Endothelial cell of umbilical vein (primary cell): ENCODE measurements at places on chromosomes 1 and 21.

- H3K27ac ChIP-seq, result no peak overlapping the region
- no peak overlapping the region for H3K4me3 ChIP-seq
- H3K4me1 ChIP-seq, result no peaks in the 10 kb centered on the region
- no peaks in the 10 kb centered on the region for H3K36me3 ChIP-seq
- no peaks in the 10 kb centered on the region for H3K27me3 ChIP-seq
Observed at GRCh38 chr1:172630868-172631267, 28.0 kb upstream of the FASLG start.

DNA sequence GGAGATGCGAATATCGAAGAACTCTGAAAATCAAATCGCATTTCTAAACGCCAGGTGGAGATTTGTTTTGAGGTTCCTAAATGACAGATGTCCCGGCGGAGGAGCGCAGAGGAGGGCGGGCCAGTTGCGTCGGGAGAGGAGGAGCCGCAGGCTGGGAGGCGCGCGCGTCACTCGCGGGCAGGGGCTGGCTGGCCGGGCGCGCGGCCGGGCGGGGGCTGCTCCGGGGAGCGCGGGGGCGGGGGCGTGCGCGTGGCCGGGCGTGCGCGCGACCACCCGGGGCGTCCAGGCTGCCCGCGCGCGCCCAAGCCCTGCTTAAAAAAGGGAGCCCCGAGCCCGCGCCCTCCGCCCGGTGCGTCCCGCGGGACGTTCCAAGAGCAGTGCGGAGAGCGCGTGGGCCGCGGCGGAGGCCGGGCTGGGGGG, 47.3 kb downstream of the H3-3A start:
- H3K4me3 ChIP-seq, result peak overlapping the region; percentile 63
- peak overlapping the region; percentile 61 for H3K27ac ChIP-seq
- H3K4me1 ChIP-seq, result peaks cover 13% of the 10 kb centered on the region
- H3K27me3 ChIP-seq, result no peaks in the 10 kb centered on the region
- DNase-seq, result peak; percentile 72
- H3K36me3 ChIP-seq, result no peaks in the 10 kb centered on the region

GRCh38 chr1:200973937-200974657, 49.4 kb downstream of the KIF21B start:
- H3K4me3 ChIP-seq, result no peak overlapping the region
- no peak for DNase-seq
- H3K36me3 ChIP-seq, result no peaks in the 10 kb centered on the region

DNA sequence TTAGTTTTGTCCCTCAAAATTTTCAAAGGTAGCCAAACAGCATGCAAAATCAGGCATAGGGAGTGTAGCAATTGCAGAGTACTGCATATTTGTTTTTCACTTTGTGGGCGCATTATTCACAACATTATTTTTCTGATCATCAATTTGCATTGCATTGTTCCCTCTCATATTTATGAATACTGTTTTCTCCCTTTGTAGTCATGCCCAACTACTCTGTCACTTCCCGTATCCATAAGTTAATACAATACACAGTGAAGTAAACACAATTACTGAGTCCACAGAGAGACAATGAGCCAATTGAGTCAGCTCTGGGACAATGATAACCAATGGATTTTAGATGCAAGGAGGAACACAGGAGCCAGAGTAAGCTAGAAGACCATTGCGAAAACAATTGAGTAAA, 944.0 kb upstream of the ADGRL4 start:
- H3K4me3 ChIP-seq, result no peak overlapping the region
- no peak for DNase-seq
- no peaks in the 10 kb centered on the region for H3K36me3 ChIP-seq
- no peaks in the 10 kb centered on the region for H3K4me1 ChIP-seq

- H3K4me1 ChIP-seq, result no peaks in the 10 kb centered on the region
- no peak overlapping the region for H3K27ac ChIP-seq
- H3K4me3 ChIP-seq, result no peak overlapping the region
- H3K27me3 ChIP-seq, result peaks cover 3% of the 10 kb centered on the region
Observed at GRCh38 chr21:42711667-42712066, 58.2 kb downstream of the PDE9A start.

DNA sequence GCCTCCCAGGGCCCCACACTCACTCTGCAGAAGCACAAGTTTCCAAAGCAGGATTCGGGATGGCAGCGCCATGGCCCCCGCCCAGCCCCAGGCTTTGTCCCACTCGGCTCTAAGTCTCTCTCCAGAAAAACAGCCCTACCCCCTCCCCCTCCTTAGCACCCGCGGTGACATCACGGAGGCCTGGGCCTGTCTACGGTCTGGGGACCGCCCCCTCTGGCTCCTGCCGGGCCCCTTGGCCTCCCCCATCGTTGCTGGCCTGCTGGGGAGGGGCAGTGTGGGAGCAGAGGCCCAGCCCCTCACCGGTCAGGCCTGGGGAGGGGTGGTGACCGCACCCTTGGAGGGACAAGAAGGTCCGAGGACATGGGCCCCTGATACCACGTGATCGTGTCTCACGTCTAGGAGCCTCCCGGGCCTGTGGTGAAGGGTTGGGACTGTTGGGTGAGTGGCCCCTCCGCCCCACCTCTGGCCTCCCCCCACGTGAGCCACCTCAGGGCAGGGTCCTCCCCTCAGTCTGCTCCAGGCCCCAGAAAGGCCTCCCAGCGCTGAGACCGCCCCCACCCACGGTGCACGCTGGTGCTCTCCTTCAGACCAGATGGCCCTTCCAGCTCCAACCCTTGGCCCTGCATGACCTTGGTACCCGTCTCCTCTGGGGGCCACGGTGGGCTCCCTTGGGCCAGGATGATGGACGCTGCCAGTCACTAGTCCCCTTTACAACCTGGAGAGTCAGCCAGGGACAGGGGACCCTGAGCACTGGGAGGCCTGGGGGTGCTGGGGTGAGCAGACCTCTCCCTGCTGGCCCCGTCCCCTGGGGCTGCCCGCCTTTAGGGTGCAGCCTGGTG, at the start of gene MXRA8:
MXRA8 (minus strand) TSS at position 123 of the 839 bp plus-strand sequence; CDS start at position 72, 51 bp downstream.
- H3K36me3 ChIP-seq, result no peaks in the 10 kb centered on the region
- no peak within 1 kb of the TSS for H3K27ac ChIP-seq
- peaks cover 15% of the 10 kb centered on the region for H3K27me3 ChIP-seq
- no peak for DNase-seq
- H3K4me3 ChIP-seq, result no peak within 1 kb of the TSS
- no peaks in the 10 kb centered on the region for H3K4me1 ChIP-seq
